Esophagus squamous epithelium (tissue), 5 donors: ENCODE measurements at places on chromosomes 2 and 18.

DNA sequence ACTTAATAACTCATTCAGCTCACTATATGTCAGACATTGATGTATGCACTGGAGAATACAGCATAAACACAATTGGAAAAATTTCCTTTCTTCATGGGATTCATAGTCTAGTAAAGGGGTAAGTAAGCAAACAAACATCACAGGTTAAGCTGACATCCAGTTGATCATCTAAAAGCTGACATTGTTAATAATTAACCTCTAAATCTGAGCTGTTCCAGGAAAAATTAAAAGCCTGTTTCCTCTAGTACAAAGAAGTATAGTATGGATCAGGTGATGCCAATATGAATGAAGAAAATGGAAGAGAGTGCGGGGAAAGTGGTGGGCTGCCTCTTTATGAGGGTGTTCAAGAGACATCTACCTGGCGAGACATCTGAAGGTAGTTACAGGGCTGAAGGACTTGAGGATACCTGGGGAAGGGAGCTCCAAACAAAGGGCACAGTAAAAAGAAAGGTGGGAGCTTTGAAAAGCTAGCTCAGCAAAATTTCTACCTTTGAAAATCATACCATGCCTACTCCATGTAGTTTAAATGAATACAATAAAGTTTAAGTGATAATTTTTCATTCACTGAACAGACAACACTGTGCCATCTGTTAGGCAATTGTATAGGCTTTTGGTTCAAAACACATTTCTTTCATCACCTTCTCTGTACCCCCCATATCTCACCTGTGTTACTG, 619.3 kb downstream of the TRIB2 start:
- DNase-seq = no peak

DNA sequence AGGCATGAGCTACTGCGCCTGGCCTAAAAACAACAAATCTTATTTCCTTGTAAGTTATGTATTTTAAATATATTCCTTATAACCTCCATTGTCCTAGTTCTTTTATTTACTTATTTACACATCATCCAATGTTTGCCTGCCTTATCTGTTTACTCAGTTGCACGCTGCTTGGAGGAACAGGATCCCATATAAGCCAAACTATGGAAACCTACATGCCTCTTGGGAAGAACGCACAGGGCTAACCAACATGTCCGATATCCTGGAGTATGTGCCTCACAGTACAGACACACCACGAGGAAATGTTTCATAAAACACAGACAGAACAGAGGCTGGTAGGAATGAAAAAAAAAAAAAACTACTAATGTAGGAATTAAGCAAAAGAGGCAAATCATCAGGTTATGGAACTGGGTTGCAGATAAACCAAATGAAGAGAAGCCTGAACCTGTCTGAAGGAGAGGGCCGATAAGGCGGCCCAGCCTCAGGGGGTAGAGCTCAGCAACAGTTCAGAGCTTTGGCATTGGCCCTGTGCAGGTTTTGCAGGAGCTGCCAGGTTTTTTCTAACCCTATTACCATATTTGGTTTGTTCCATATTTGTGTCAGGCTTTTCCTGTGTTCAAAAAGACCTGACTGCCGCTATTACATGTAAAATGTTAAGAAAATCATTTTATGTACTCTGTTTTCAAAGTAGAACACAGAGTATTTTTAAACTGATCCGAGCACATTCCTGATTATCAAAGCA, 19.9 kb upstream of the SP3 start:
- DNase-seq = no peak

GRCh38 chr2:17052001-17052400, 386.4 kb upstream of the CYRIA start:
- DNase-seq = no peak

DNA sequence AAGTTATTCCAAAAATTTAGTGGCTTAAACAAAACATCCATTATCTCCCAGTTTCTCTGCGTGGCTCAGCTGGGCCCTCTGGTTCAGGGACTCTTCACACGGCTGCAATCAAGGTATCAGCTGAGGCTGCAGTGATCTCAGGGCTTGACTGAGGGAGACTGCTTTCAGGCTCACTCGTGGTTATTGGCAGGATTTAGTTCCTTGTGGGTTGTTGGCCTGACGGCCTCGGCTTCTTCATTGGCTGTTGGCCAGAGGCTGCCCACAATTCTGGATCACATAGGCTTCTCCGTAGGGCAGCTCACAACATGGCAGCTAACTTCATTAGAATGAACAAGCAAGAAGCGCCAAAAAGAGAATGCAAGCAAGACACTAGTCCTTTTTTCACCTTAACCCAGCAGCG, 90.1 kb downstream of the ABI2 start:
- DNase-seq = no peak

DNA sequence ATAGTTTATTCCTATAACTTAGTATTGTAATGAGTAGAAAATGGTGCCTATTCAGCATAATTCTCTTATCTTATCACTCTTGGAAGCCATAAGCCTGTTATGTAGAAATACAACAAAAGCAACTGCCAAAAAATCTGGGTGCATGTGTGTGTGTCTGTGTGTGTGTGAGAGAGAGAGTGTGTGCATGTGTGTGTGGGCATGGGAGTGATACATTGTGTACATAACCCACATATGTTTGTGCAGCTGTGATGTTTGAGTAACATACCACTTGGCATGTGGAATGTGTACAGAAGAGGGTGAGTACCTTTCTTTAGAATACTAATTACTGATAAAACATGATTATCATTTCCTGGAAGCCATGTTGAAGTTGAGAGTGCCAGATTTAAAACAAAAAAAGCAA, 642.3 kb upstream of the SYT4 start:
- no peak for DNase-seq

GRCh38 chr2:46555011-46555410, 75.6 kb downstream of the TMEM247 start:
- no peak for DNase-seq

DNA sequence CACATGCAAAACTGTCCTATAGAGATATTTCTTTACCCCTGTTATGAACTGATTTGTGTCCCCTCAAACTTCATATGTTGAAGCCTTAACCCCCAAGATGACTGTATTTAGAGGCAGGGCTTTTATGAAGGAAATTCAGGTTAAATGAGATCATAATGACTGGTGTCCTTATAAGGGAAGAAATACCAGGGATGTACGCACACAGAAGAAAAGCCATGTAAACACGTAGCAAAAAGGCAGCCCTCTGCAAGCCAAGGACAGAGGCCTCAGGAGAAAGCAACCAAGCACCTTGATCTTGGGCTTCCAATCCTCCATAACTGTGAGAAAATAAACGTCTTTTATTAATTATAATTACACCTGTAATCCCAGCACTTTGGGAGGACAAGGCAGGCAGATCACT, 101.3 kb upstream of the NDUFV2 start:
- no peak for DNase-seq

DNA sequence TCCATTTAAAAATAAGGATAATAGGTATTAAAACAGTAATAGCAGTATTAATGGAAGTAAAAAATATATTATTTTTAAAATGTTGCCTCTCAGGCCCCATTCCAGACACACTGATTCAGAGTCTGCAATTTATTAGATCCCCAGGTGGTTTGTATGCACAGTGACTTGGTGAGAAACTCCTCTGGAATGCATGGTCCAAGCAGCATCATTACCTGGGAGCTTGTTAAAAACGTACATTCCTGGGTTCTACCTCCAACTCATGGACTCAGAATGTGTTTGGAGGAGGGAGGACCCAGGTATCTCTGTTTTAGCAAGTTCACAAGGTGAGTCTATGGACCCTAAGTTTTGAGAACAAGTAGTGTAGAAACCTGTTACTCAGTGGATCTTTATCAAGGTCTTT, 95.6 kb downstream of the ITGA4 start:
- DNase-seq = no peak

GRCh38 chr2:127261804-127262406, 32.0 kb downstream of the ERCC3 start:
- no peak for DNase-seq

DNA sequence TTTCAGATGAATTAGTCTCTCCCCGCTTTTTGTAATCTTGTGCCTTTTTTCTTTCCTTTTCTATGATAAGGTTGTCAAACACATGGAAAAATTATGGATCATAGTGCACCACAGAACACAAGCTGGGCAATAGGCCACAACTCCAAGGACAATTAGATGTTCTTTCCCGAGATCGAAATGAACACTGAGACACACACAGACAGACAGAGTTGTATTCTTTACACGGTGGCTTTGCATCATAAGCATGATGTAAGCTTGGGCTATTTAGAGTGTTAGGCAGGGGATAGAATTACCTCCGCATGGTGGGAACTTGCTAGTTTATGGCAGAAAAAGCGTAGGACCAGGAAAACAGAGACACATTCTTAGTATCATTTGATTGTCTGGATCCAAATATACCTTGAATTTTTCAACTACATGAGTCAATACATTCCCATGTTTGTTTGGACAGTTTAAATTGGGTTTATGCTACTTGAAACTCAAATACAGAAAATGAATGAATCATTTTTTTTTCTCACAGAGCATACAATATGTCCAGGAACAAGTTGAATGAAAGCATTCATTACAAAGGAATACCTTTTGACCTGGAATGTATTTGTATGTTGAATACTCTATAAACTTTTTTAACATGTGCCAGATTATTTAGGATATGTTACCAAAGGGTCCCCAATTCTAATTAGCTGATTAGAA, 1611.5 kb upstream of the TMEFF2 start:
- no peak for DNase-seq

DNA sequence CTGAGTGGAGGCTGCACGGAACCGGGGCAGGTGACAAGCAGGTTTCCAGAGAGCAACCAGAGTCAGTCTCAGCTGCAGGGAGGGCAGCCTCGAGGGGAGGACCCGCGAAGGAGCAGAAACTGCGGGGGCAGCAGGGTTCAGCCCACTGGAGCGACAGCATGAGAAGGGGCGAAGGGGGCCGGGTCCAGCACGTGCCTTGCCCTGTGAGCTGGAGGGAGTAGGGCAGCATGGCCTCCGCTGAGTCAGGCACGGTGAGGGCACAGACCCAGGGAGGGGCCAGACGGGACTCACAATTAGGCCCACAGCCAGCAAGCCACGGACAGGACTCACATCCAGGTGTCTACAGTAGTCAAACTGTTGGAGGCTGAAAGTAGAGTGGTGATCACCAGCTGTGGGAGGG, 22.7 kb upstream of the ATP9B start:
- no peak for DNase-seq

GRCh38 chr2:75421986-75422385, 138.8 kb downstream of the EVA1A start:
- DNase-seq = no peak

- no peak for DNase-seq
These were observed 220.4 kb upstream of the TFPI start for GRCh38 chr2:187774551-187775071.

GRCh38 chr2:85826990-85827878, 61.6 kb downstream of the ST3GAL5 start:
- peak; percentile 23 for DNase-seq

- no peak for DNase-seq
These were observed 222.9 kb downstream of the ZBTB7C start for GRCh38 chr18:48186131-48186766.

DNA sequence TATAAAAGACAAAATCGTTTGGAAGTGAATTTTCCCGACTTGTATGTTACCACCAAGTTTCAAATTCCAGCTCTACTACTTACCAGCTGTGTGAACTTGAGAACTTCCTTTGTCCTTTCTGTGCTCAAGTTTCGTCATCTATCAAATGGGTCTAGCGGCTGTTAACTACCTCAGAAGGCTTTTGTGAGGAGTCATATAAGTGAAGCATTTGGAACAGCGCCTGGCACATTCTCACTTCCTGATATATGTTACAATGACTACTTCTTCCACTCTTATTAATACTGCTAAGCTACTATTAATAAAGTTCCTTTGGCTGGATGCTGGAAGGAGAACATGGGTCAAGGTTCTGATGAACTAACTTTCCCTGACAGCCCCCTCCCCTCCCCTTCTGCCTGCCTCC, 104.5 kb downstream of the MEIS1 start:
- DNase-seq = no peak

DNA sequence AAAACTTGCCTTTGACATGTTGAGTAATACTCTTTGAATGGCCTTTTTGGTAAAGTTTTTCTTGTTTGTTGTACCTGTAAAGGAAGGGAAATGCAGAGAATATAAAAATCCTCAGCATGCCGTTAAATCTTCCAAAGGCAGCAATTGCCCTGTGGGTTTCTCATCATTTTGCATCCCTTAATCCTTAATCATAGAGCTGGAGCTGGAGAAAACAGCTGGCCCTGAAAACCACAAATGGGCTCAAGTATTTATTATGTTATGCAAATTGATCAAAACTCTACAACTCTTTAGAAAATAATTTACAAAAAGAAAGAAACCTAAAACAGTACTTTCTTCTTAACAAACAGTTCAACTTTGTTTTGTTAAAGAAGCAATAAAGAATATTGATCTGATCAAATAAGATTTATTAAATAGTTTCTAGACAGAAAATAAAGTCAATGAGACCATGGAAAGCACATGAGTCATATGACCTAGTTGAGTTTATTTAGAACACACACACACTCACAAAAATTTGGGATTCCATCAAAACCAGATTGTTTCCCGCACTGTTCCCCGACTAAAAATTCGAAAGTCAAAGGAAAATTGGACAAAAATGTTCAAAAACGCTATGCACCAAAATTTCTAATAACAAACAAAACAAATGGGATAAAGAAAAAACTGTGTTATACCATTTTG, 309.0 kb downstream of the GULP1 start:
- DNase-seq = no peak

DNA sequence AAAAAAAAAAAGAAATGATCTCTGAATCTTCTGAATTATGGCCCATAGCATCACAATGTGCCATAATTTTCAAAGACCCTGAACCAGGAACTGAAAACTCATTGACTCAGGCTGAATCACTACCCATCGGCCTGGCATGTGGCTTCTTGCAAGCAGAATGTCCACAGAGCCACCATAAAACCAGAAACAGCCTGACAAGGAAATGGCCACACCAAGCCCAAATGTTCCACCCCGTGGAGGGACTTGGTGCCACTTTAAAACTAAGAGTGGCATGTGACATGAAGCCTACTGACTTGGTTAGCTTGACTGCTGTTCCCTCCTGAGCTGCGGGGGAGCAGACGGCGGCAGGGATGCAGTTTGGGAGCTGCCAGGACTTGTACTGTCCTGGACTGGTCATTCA, 71.2 kb upstream of the RBM44 start:
- no peak for DNase-seq

DNA sequence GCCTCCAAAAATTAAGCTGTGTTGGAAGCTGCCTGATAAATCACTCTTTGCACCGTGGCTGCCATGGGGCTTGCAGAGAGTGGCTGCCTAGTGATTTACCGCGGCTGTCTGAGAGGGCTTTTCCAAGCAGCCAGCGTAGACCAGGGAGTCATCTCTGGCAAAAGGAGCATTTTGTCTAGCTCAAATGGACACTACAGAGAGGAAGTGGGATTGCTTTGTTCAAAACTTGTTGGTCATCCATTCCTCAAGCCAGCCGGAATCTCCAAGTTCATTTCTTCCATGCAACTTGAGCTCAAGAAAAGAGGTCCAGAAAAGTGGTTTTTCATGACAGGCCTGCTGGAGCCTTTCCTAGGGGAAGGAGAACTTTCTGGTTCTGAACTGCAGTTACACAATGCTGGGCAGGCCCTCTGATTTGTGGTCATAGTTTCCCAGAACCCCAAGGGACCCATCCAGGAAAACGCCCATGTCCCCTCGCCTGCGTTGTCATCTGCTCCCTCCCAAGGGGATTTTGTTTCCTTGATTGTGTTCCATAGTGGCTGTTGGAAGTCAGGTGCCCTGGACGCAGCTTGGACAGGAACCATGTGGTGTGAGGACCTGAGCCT, 108.1 kb downstream of the TRIB2 start:
- no peak for DNase-seq
